ENCODE measurements at places on chromosomes 1 and 21.

DNA sequence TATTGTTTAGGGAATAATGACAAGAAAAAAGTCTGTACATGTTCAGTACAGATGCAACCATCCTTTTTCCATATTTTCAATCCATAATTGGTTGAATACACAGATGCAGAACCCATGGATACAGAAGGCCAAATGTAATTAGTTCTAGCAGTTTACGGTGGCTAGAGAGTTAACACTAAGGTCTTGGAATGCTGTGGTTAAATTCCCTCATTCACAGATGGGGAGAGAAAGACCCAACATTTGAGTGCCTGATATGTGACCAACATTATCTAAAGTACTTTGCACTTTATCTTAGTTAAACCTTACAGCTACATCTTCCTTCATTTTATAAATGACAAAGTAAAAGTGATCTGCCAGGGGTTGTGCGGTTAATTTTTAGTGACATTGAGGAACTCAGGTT lies 5.3 kb downstream of the SCMH1 start:
- no peak for DNase-seq

DNA sequence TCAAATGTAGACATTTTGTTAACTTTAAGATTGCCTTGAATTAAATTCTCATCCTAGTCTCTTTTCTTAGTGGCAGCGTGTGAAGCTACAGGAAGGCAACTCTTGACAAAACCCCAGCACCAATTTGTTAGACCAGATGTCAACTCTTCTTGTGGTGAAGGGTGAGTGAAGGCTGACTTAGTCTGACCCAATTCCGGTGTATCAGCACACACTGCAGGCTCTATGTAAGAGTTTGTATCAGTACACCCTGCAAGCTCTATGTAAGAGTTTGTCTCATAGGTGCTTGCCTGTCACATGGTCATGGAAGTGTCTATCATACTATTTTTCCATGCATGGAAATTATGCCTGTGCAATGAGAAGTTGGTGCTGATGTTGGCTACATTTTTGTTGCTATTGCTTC lies 16.8 kb downstream of the CR2 start:
- DNase-seq = no peak

DNA sequence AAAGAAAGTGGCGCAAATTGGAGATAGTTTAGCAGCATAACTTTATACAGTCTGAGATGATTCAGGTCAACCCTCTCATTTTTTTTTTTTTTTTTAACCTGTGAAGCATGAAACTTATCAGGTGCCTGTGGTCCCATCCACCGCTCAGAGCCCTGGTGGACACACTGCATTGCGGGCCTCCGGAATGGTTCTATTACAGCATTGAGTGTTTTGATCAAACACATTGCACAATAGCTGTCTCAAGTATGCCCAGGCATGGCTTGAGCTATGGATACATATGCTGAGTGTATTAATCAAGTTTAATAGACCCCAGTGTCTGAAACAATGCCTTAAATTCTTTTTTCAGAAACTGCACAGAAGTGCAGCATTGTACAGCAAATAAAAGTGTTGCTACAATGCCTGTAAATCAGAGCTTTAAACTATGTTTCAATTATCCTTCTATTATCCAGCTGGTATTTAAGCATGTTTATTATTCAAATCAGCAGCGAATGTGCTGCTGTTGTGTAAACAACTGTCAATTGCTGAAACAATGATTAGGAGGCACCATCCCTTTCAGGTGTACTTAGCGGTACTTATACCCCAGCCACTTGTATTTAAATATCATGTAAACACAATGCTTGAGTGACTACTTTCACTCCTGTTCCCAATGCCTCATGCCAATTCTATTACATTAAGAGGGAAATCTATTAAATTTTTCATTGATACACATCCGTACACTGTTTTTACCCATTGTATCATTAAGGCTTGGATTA lies 456.6 kb downstream of the RPS6KC1 start:
- no peak for DNase-seq

DNA sequence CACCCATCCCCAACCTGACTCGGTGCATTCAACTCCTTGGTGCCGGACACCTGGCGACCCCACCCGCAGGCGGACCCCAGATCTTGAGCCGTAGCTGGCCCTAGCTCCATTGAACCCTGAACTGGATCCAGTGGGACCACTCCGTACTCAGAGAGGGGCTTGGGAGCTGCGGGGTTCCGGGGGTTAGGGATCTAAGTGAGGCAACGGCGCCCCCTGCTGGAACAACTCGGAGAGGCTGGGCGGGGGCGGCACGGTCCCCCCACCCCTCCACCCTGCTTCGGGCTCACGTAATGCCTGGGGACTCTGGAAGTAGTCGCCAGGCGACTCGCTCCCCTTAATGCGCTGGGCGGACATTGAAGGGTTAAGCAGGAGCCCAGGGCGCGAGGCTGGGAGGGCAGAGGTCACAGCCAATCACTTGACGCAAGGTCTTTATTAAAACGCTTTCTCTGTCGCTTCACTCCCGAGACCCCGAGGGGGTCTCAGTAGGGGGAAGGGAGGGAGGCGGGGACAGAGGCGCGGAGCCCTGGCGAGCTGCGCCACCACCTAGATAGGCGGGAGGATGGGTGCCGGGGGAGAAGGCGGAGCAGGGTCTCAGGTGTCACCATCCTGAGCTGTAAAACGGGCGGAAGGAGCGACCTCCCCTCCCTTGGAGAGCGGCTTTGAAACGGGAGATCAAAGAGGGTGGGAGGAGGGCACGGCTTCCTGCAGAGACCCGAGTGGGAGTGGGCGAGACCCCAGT lies 704 bp upstream of the CRABP2 start:
- peak; percentile 58 for DNase-seq

DNA sequence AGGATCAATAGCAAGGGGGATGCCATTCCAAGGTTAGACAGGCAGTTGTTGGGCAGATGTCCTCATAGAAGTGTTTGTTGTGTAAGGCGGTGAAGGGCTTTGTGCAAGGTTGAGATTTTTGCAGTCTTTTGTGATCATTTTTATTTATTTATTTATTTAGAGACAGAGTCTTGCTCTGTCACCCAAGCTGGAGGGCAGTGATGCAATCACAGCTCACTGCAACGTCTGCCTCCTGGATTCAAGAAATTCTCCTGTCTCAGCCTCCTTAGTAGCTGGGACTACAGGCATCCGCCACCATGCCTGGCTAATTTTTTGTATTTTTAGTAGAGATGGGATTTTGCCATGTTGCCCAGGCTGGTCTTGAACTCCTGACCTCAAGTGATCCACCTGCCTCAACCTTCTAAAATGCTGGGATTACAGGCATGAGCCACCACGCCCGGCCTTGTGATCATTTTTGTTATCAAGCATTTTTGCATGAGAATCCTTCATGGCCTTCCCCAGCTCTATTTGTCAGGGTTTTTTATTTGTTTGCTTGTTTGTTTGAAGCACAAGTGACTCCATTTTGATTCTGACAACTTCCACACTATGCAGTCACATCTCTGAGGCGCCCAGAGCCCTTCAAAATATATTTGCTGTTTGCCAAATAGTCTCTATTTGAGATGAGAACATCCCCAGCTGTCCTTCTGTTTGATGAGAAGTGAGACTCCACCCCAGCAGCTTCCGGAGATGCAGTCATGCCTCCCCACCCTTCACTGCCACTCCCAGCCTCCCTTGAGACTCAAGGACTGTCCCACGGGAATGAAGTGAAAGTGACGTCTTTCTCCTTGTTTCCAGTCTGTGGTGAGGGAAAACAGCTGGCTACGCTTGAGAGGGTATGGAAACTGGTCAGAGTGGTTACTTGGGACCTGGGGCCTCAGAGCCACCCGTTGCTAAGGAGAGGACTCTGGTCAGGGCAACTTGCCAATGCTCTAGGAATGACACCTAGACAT lies 38.0 kb downstream of the TMEM50B start:
- peak; percentile 27 for DNase-seq

- DNase-seq = no peak
These were observed 146.9 kb downstream of the RHOU start for GRCh38 chr1:228882041-228882770.
